Left kidney (tissue), 8 donors: ENCODE measurements at places on chromosomes 3 and 15.

DNA sequence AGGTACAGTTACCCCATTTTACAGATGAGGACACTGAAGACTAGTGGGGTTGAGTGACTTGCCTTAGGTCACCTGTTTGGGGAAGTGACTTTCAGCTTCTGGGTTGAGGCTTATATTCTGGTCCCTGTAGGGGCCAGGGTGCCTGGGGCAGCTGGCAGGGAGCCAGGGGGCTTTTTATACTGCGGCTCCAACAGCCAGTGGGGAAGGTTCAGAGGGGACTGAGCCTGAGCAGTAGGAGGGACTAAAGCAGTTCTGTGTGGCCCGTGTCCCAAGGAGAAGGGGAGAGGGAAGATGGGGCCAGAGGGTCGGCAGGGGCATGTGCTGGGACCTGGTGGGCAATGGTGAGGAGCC lies 37.7 kb downstream of the SLC6A6 start:
- DNase-seq: no peak

DNA sequence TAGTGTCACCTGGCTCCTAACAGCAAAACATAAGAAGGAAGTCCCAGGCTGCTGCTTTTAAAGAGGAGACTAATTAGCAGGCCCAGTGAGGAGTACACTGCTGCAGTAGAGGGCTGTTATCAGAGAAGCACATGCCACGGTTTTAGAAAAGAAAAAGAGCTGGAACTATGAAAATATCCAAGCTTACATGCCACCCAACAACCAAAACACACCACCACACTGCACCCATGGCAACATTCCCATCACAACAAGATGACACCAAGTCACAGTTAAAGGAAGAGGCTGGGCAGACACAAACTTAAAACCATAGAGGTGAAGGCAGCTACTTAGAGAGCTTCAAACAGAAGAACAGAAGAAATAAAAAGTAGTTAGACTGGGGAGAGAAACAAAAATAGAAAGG lies 37.0 kb downstream of the NPTN start:
- no peak for DNase-seq

- DNase-seq: no peak
Observed at GRCh38 chr3:83802801-83803200, 1156.0 kb upstream of the CADM2 start.

- DNase-seq: peak; percentile 71
Observed at GRCh38 chr3:178385280-178385952, 150.8 kb upstream of the KCNMB2 start.

DNA sequence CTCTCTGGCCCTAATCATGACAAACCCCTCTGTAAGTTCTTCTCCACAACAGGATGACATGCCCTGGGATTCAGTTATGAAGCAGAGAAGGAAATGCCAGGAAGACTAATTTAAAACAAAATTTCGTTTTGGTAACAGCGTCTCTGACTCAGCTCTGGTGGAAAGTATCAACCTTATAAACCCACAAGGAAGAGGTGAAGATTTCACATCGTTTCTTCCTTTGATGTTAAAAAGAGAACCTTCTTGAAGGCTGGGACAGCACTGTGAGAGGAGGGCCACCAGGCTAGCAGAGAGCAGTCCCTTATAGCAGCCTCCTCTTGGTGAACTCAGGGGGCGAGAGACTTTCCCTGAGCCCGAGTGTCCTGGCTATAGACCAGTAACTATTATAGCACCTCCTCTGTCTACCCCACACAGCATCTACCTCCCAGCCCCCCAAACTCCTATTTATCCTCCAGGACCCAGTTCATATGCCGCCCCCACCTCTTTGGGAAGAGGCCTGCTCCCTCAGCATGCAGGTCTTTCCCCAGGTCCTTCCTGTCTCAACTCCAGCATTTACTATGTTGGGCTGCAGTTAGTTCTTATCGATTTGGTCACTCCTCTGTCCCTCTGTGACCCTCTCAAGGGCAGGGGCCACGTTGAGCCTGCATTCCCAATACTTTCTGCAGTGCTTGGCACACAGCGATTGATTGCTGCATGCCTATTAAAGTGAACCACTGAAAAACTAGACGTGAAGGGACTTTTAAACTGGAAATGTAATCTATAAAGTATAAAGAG lies 321.5 kb upstream of the ICE2 start:
- no peak for DNase-seq

- no peak for DNase-seq
Observed at GRCh38 chr3:134729649-134730048, 65.4 kb upstream of the EPHB1 start.
